ENCODE measurements at places on chromosomes 2 and 18.

- no peak for DNase-seq
These were observed 189.8 kb upstream of the NABP1 start for GRCh38 chr2:191488135-191488534.

DNA sequence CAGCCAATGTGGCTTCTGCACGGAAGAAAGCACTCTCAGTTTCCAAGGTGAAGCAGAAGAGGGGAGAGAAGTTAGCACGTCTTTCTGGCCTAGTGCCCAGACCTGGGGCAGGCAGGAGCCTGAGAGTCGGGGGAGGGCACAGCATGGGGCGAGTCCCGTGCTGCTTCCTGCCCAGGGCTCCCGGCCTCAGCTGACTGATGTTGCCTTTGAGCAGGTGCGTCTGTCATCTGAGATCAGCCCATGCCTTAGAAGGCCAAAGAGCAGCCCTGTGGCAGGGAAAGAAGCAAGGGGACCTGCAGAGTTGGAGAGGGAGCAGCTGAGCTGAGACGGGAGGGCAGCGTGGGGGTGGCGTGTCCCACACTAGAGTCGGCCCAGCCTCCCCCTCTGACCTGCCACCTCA is 3.3 kb downstream of the KCNIP3 start:
- no peak for DNase-seq

DNA sequence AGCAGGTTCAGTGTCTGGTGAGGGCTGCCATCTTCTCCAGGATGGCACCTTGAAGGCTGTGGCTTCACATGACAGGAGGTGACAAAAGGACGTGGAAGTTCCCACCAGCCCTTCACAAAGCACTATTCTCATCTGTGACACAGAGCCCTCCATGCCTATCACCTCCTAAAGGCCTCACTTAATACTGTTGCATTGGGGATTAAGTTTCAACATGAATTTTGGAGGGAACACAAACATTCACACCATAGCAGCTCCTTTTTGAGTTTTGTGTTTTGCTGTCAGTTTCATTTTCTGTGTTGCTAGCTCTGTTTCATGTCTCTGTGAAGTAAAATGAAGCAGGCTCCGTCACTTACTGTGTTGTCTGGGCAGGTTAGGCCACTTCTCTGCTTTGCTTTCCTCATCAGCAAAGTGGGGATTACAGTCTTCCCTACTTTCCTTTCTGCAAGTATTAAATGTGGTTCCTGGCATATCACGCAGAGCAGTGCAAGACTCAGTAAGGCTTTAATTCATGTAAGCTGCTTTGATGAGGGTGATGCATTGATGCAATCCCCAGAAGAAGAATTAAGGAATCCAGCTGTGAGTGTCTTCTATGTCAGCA is 31.6 kb downstream of the LIMS1 start:
- DNase-seq: no peak

DNA sequence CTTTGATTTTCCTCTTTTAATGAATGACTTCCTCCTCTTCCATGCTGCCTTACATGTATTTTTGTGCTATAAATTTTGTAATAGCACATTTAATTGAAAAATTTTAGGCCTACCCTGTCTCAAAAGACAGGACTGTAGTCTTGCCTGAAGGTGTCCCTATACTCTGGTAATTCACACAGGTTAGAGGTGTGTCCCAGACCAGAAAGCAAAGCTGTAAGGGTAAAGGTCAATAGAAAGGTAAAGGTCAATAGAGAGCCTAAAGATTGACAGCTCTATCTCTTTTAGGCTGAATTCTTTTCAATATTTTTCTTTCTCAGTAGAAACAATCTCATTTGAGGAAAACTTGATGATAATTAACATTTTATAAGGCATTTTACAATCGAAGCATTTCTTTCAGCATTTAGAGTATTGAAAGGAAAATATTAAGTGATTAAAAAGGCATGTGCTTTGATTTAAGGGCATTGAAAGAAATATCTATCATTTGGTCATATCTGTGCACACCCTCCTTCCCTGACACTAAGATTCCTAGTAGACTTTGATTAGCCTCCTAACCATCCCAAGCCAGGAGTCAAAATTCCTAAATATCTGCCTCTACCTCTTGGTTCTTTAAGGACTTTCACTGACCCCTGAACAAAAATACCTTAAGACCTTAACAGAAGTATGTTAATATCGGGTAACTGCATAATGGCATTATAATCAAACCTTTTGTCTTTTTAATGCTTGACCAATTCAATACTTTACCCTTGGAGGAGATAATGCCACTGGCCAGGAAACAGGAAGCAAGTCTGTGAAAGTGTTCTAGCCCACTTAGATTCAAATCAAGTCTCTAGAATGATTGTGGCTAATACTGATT is 161.8 kb upstream of the DTNA start:
- DNase-seq: no peak

GRCh38 chr2:27762951-27763906 is 8.3 kb upstream of the MRPL33 start:
- no peak for DNase-seq

DNA sequence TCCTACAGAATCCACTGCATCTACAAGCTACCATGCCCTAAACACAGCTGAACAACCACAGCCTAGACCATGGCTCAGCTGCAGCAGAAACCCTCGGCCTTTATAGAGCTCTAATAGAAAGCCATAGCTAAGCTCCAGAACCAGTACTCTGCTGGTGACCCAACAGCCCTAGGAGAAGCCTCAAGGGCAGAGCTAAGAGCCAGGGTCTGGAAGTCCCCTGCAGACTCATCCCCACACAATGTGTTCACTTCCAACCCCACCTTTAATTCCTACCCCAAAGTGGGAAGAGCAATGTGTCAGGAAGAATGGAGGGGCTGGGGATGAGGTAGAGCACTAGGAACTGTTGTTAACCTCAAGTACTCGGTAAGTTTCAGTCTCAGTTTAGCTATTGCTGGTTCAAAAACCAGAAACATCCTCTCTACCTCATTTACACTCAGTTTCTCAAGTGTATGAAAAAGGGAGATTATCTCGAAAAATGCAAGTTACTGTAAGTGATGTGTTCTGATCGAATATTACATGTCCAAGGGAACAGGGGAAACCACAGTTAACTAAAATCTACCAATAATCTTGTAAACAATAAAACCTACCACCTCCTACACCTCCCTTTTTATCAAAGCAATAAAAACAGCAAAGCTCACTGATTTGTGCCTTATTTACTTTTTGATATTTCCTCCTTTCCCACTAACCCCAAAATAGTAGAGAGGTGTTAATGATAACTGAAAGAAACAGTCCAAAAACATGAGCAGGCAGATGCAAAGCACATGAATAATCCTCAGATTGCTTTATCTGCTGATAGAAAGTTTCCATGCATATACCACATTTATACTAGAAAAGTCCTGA is 36.2 kb downstream of the THADA start:
- DNase-seq: no peak

Measured in stimulated activated CD4-positive, alpha-beta T cell treated with anti-CD3 and anti-CD28 coated beads, TNF-alpha, amount 100 ng/mL, for 1 hour (primary cell).